Esophagus mucosa (tissue), 1 donor: ENCODE measurements at places on chromosomes 7 and 10. TPM values are rescaled to one million over a fixed set of nuclear protein-coding genes. Genes with fewer than 3 reads are reported as not detected.

DNA sequence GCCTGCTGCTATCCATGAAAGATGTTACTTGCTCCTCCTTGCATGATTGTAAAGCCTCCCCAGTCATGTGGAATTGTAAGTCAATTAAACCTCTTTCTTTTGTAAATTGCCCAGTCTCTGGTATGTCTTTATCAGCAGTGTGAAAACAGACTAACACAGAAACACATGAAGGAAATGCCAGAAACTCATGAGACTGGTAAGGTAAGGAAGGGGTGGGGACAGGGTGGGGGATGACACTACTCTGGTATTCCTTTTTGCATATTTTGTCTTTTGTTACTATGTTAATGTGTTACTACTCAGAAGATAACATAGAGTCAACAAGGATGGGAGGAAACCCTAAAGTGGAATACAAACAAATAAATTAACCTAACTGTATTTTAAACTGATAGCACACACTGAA is 69.8 kb upstream of the DRGX start:
- ATAC-seq = no peak

The SYPL1 gene
- total RNA-seq = 131 TPM

DNA sequence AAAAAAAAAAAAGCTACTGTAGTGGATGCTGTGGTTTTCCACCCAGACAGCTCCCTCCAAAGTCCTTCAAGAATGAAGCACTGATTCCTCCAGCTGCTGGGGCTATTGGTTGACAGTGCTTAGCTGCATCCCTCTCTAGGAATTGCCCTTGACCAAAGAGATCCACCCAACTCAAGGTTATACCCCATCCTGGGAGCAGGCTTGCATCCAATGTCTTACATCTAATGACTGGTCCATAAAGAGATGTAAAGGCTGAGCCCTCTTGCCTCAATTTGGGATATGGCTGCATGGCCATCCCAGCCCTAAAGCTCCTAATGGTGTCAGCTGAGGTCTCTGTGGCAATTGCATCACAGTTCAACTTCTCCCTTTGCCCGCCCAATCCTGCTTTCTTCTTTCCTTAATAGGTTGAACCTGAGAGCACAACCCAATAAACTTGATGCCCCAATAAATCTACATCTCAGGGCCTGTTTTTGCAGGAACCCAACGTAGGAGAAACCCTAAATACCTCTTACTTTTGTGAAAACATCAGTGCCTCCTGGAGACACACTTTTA is 4.4 kb downstream of the GPR37 start:
- no peak for ATAC-seq

DNA sequence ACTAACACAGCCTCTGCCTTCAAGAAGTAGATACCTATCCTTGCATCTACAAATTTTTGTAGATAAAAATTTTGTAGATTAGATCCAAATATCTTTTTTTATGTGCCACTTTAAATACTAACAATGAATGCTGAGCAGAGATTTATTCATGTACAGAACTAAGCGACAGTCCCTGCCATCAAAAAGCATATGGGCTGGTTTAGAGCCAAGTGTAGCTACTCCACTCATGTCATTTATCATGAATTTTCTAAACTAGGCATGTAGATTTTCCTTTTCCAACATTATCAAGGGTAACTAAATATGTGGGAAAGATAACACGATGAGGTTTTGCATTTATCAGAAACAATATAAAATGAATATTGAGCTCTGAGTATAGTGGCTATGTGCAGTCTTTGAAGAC is 857.5 kb downstream of the XPNPEP1 start:
- no peak for ATAC-seq

GRCh38 chr7:90078921-90079320 is 75.3 kb upstream of the STEAP1 start:
- no peak for ATAC-seq

DNA sequence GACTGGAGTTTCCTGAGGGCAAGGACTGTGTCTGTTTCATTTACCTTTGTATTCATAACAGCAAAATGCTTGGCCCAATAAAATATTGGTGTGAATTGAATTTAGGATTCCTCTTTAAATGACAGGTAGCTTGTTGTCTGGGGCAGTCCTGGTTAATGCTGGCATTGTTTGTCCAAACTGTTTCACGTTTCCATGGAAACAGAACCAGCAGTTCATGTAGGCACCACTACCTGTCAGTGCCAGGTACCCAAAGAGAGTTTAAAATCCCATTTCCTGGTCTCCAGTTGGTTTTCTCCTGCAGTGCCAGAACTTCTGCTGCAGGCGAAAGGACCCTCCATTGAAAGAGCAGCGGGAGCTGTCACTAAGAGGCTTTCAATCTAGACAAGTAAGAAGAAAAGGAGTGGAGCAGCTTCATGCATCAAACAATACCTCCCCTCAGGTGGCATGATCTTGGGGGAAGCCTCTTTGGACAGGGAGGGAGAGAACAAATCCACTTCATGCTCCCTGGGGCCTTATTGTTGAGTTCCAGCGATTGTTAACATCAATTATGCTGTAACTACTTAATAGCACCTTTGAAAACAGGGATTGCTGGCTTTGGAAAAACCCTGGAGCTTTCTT is 109.6 kb downstream of the KIF20B start:
- no peak for ATAC-seq

GRCh38 chr10:4771554-4772201 is 54.3 kb upstream of the AKR1E2 start:
- no peak for ATAC-seq

DNA sequence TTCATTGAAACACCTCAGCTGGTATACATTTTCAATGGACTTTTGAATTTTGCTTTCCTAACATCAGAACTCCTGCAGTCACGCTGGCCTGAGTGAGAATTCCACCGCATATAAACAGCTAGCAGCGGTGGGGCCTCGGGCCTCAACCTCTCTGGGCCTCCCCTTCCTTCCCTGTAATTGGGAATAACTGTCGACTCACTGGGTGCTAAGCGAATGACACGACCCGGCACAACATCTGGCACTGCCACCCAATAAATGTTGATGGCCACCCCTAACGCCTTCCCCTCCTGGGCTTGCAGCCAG is 670 bp downstream of the RCC1L start:
- no peak for ATAC-seq

The PILRA gene
- total RNA-seq = 2.7 TPM

GRCh38 chr7:17939606-17940301 is 540 bp downstream of the SNX13 start:
- peak; percentile 73 for ATAC-seq

The MLXIPL gene
- 0.52 TPM for total RNA-seq

GRCh38 chr7:34312624-34313023 is 345.4 kb upstream of the NPSR1 start:
- no peak for ATAC-seq

The SFTPA2 gene
- 0.32 TPM for total RNA-seq

DNA sequence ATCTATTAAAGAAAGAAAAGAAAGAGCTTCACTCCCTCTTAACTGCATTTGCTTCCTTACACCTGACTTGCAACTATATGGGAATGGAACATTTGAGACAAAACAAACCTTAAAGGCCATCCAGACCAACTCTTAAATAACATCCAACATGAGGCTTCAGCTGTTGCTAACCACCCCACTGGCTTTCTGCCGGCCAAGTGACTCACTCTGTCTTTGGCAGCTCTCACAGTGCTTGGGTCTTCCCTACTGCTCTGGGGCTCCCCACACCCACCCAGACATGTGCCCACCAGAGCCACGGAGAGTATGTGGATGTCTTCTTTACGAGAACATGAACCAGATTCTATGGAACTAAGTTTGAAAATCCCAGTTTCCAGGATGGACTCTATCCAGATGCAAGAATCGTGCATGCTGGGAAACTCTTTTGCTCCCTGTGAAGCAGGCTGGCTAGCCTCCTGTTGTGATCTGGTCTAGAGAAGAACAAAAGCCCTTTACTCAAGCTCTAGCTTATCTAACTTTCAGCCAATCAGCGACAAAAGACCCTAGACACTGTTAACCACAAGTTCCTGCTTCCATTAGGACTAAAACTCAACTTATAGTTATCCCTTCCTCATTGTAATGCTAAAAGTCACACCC is 245.7 kb downstream of the TCERG1L start:
- ATAC-seq = no peak

DNA sequence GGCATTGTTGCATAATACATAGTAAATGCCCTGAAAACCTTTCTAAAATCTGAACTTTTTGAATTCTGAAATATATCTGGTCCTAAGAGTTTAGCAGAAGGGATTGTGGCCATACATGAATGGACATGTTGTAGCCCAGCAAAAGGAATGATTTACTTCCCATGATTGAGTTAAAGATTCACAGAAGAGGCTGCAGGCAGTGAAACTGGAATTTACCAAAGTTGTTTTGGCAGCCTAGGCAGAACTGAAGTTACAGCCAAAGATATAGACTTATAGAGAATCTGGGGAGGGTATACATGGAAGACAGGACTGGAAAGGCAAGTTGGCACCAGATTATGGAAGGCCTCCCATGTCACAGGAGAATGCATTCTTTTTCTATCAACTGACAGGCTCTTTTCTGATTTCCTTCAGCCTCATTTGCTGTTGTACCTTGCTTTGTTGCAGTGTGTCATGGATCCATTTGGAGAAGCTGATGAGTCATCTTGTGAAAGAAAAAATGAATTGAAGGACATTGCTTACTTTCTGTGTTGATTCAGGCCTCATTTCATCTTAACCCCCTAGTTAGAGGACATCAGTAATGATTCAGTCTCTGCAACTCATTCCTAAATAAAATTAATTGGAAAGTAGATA is 356.2 kb upstream of the LRGUK start:
- peak; percentile 50 for ATAC-seq

GRCh38 chr7:80288175-80289122 is 153.8 kb downstream of the GNAI1 start:
- ATAC-seq = no peak

GRCh38 chr7:119783799-119784198 is 489.2 kb upstream of the KCND2 start:
- ATAC-seq = no peak

- peak; percentile 32 for ATAC-seq
Observed at GRCh38 chr10:110216240-110216639, 8.8 kb downstream of the MXI1 start.

DNA sequence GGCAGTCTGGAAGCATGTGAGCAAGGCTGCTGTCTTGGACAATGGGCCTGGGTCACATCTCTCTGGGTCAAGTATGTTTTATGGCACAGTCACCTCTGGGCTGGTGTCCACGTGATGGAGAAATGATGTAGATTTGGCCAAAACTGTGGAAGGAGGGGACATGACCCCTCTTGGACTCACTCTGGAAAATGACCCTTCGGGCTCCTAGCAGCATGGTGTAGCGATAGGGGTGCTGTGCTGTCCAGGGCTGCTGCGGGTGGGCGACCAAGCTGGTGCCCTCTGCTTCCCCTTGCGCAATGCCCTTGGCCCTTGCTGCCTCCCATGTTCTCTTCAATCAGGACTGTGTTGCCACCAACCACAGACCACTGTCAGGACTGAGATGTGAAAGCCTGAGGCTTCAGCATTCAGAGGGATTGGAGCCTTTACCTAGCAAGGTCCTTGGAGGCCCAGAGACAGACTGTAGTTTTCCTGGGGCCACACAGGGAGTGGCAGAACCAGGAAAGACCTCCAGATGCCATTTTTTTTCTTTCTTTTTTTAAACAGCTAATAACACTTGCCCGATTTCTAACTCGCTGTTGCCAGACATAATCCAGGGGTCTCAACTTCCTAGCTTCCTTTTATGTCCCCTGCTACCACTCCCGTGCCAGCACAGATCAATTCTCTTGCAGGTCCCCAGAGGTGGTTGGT is 6.1 kb downstream of the CYP26A1 start:
- no peak for ATAC-seq

The SPDYE5 gene
- not detected for total RNA-seq

DNA sequence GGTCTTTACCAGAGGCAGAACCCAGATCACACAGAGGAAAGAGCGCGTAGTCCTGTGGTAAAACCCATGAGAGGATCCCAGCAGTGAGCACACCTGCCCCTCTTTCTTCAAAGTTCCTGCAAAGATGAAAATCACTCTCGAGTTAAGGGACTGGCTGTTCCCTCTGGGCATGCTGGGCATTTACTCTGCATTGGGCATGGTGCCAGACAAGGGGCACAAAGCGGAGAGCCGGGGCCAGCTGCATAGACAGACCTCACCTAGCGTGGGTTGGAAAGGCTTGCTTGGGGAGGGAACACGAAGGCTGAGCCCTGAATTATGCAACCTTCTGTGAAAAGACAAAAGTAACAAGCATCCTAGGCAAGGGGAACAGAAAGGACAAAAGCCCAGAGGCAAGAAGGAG is 120.0 kb upstream of the TCERG1L start:
- no peak for ATAC-seq

The CHAT gene
- total RNA-seq = not detected

The LIPK gene
- total RNA-seq = 3.3 TPM

GRCh38 chr7:16661924-16662323 is 15.9 kb downstream of the BZW2 start:
- ATAC-seq = no peak

DNA sequence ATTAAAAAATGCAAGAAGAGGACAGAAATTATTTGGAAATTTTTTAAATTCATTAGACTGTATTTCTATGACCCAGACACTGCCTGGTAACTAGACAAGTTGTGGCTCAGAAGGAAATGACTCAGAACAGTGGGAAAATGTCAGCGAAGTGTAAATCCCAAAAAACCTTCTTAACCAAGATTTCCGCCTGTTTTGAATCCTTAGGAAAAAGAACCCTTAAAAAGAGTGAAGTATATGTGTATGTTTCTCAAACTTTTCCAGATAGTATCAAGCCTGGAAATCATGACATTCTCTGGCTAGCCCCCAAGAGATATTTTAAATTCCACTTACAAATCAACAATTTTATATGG is 42.7 kb upstream of the PLXNA4 start:
- ATAC-seq = no peak

The GRM3 gene
- total RNA-seq = not detected

DNA sequence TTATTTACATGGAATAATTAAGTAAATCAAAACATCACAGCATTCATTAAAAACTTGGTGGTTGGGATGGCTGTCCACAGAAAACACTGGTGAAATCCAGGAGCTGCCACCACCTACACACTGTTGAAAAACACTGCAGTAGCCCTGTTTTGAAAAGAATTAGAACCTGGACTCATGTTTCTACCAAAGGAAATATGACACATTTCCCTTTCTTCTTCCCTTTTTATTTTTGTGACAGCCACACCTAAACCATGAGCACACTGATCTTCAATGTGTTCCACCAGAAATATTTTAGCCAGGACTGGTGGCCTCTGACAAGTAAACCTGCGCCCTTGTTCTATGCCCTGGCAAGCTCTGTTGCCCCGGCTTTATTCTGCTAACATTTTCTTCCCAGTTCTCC is 3.3 kb downstream of the TMEM140 start:
- ATAC-seq = no peak

The TDRD1 gene
- not detected for total RNA-seq

DNA sequence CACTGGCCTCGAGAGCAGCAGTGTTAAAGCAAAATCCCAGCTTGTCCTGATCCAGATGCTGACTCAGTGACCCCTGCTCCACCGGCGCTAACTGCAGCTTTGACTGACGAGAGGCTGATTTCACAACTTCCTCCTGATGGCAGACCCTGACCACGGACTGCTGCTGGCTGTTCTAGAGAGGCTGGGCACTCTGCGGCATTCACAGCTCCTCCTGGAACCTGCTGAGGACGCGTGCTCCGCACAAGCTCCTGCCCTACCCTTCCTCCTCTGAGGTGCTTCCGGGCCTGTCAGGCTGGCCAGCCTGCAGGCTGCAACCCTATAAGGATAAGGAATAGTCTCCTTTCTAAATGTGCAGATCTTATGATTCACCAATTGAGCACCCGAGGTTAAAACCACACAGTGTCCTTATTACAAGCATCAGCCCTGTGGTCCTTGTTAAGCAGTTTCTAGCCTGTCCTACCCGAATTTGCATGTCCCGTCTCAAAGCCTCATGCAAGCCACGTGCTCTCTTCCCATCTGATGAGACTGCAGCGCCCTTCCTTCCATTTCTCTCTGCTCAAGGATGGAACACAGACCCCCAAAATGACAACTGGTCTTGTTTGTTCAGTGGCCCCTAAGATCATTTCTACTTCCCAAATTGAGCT is 35.5 kb upstream of the NCAPG2 start:
- peak; percentile 66 for ATAC-seq

- ATAC-seq = no peak
Observed at GRCh38 chr7:117971556-117972244, 98.5 kb upstream of the CTTNBP2 start.
